Iris pigment epithelial cell (primary cell): ENCODE measurements at places on chromosomes 5 and 9.

GRCh38 chr5:100860407-100860806, 42.7 kb downstream of the ST8SIA4 start:
- DNase-seq, result no peak

DNA sequence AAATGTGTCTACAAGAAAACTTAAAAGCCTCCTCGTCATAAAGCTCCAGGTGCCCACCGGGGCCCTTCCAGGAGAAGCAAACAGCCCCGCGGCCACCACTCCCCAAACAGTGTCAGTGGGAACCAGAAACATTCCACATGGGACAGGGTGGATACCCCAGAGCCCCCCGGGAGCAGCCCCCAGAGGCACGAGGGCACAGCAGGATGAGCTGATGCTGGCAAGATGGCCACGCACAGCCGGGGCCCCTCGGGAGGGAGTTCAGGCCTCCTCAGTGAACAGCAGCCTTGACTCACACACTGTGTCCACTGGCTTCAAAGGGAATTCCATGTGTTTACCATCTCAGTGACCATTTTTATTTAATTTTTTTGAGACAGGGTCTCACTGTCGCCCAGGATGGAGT, 10.5 kb downstream of the EXD3 start:
- peak; percentile 57 for DNase-seq

- peak; percentile 23 for DNase-seq
Observed at GRCh38 chr9:96141666-96142065, 160.3 kb downstream of the HSD17B3 start.

- DNase-seq, result peak; percentile 82
Observed at GRCh38 chr5:53331463-53331862, 149.0 kb upstream of the FST start.
